Naive B cell (primary cell): ENCODE measurements at places on chromosomes 2 and 18. TPM values are rescaled to one million over a fixed set of nuclear protein-coding genes. Genes with fewer than 3 reads are reported as not detected.
A peak's percentile ranks its signal among the peaks of the same experiment; 100 is the strongest.

DNA sequence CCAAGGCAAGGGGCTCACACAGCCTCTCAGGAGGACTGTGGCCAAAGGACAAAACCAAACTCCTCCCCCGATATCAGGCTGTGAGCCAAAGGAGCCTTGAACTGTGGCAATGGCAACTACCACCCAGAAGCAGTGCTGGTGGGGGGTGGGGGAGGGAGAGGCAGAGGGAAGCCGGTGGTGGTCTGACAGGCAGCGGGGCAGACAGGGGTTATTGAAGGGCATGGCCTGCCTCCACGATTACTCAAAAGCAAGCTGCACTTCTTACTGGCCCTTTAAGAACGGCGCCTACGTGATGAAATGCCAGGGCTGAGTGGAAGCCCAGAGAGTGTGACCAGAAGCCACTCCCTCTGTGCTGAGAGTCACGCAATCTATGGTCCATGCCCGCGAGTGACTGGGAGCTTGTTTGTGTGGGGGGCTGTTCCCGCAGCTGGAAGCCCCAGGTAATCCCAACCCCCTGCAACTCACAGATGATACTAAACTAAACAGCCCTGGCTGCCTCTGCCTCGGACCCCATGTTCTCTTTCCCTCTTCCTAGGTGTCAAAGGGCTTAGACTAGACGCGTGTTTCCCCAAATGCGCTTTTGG, 128.2 kb upstream of the CXCR4 start:
- DNase-seq, result peak; percentile 55

REG1B gene
- not detected for polyA plus RNA-seq

RPRM gene
- polyA plus RNA-seq, result not detected

DNA sequence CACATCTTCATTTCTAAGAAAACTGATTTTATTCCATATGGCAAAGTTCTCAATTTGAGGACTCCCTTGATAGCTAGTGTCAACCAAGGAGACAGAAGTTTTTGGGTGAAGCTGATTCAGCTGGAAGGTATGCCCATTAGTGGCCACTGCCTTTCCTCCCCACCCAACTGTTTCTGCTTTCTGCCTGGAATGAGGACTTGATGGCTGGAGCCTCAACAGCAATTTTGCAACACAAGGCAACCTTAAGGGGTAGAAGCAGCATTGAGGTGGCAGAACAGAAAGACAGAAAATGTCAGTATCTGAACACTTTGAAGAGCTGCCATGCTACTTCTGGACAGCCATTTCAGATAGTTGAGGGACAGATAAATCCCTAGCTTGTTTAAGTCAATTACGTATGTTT, 47.0 kb downstream of the INHBB start:
- DNase-seq, result no peak

DNA sequence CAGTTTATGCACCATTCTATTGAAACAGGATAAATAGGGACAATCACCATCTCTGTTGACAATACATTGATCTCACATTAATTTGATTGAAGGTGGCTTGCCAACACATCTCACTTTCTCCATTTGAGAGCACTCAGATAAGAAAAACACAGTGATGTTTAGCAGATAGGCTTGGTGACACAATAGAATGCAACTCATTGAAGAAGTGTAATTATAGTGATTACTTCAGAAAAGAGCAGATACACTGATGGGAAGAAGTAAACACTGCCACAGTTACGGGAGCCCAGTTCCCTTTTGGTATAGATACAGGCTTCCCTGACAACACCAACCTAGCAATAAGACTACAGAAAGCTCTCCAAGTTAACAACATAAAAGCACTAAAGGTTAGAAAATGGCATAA, 89.1 kb downstream of the FIGN start:
- DNase-seq, result no peak

DNA sequence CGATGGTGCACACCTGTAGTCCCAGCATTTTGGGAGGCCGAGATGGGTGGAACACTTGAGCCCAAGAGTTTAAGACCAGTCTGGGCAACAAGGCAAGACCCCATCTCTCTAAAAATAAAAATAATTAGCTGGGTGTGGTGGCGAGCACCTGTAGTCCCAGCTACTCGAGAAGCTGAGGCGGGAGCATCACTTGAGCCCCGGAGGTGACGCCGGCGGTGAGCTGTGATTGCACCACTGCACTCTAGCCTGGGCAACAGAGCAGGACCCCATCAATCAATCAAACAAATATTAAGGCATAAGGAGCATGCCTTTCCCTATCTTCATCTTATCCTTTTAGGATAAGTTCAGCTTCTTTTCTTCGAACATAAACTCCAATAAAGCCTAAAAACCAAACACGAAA, 1.1 kb downstream of the WDSUB1 start:
- DNase-seq, result no peak

INHBB gene
- polyA plus RNA-seq, result 0.09 TPM

DNA sequence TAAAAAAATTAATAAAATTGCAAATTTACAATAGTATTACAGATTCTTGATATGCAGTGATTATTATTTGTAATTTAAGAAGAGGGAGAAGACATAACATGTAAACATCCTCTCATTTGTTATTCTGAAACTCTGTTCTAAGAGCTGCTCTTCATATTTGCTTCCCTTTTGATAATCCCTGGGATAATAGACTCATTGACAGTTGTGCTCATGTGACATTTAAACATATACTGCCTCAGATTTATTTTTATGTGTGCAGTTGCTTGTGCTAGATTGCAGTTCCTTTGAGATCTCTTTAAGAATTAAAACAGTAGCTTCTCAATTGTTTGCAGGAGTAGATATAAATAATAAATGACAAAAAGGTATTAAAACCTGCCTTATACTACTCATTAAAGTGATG, 605.1 kb upstream of the CNTNAP5 start:
- no peak for DNase-seq

GRCh38 chr18:11905613-11906012, 2.5 kb downstream of the MPPE1 start:
- no peak for DNase-seq

GRCh38 chr18:6413579-6414117, 1.1 kb downstream of the L3MBTL4 start:
- DNase-seq, result peak; percentile 11

- DNase-seq, result no peak
Observed at GRCh38 chr2:224145751-224146355, 106.8 kb upstream of the SERPINE2 start.

DNA sequence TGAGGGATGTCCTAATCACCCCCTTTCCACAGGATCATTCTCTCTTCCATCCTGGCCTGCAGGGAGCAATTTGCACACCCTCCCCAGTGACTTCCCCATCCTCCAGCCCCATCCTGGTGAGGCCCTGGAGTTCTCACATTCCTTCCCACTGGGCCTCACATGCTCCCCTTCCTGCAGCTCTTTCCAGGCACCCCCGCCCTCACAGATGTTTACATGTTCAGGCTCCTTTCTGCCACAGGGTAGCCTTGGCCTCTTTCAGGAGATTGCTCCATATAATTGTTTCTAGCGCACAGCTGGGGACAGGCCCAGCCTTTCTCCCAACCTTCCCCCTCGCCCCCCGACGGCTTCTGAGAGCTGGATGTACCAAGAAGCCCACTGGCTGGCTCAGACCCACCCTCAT, 288.4 kb upstream of the TRIB2 start:
- no peak for DNase-seq

MPHOSPH10 gene
- 24.6 TPM for polyA plus RNA-seq

GALNT1 gene
- 34.3 TPM for polyA plus RNA-seq

DNA sequence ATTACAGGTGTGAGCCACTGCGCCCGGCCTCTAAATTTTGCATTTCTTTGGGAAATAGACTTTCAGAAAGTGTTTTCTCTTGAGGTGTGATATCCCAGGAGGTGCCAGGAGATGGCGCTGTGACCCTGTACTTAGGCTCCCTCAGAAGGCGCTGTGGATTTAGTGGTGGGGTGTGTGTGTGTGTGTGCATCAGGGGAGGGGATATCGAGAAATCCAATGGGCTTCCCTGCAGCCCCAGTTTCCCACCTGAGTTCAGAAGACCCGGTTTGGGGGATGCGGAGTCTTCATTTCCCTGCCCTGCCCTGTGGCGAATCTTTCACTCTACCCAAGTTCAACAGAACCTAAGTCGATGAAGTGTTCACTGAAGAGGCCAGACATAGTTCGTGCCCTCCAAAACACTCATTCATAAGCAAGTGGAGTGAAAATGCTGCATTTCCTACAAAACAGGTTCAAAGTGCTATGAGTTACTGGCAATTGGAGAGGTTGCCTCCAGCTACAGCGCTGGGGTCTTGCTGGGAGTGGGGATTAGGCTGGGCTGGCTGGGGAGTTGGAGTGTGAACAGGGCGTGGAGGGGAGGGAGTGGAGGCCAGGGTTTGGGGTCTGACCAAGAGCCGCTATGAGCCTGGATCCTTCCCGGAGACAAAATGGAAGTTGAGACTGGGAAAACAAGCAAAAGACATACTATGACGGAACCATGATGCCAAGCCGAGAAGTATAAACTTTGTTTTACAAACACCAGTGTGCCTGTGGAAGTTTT, 6.5 kb upstream of the WNT6 start:
- DNase-seq, result peak; percentile 62

PGAP1 gene
- not detected for polyA plus RNA-seq

GRCh38 chr2:105734762-105735538, 9.8 kb upstream of the NCK2 start:
- no peak for DNase-seq

DNA sequence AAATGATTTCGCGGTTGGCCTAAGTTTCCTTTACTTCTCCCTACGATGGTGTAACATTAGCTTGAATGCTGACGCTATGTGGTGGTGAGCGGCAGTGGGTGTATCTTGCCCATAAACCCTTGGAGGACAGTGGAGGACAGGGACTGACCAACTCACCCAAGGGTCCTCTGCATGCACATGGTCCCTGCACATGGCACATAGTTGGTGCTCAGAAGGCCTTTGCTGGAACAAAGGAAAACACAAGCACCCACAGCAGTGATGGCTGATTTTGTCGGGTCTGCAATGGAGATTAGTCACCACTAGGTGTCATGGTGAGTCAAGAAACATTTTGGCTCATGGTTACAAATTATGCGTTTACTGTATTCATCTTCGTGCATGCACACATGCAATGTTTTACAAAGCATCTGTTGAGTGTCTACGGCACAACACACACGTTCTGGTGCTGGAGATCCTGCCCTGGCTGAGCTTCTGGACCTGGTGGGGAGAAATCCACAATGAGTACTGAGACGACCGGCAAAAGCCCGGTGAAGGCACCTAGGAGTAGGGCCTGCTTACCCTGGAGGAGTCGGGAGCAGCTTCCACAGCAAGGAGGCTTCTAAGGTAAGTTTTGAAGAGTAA, 44.0 kb downstream of the PDCL3 start:
- DNase-seq, result no peak
